Amniotic stem cell (primary cell): ENCODE measurements at places on chromosomes 5 and 9.

- no peak for DNase-seq
Observed at GRCh38 chr5:29649321-29649720, 1544.2 kb upstream of the CDH6 start.

DNA sequence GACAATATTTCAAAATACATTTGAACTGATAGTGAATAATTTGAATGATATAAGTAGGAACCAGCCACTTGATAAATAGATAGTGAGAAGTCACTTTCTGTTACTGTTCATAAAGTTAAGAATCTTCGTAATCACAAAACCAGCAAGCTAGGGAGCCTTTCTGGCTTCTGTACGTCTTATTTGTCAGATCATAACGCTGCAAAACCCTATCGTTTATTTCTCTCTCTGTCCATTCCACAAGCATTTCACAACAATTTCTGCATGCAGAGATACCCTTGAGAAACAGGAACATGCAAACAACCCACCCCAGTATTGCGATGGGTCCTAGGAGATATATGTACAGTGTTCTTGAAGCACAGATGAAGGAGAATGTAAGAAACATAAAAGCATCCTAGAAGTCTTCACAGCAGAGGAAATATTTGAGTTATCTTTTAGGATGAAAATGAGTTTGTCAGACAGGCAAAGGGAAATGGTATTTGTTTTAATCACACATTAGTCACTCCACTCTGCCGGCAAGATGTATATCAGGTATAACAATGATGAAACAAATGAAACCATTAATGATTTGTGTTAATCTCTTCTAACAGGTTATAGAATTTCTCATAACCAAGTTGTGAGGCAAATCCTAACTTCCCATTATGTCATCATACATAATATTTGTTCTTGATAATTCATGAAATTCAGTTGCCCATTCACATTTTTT is 668.7 kb upstream of the FTMT start:
- no peak for DNase-seq

GRCh38 chr5:173795601-173796000 is 92.5 kb upstream of the CPEB4 start:
- no peak for DNase-seq

DNA sequence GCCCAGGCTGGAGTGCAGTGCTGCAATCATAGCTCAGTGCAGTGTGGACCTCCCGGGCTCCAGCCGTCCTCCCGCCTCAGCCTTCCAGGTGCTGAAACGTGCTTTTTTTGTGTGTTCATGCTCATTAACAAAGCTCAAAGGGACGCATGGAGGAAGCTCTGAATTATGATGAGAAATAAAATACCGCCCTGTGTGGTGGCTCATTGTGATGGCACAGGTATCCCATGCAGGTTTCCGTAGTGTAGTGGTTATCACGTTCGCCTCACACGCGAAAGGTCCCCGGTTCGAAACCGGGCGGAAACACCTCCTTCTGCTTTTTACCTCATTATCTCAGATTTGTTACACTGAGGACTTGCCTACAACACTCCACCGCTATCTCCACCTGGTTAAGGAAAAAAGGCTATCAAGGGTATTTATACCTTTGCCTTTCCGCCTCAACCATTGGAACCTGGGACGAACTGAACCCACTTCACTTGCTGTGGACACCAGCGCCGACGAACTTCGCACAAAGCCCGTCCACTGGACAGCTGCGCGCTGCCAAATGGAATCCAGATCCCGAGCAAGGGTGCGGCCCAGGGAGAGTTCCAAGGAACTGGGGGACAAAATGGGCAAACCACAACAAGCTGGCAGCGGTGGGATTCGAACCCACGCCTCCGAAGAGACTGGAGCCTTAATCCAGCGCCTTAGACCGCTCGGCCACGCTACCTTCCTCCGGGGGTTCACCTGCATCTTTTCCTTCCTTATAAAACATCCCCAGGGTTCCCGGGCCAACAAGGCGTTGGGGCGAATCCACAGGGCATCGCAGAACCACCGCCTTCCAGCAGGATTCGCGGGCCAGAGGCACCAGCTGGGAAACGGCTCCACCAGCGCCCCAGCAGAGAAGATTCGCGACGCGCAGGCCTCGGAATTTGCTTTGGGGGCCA is 26.3 kb downstream of the OR2V2 start:
- no peak for DNase-seq

DNA sequence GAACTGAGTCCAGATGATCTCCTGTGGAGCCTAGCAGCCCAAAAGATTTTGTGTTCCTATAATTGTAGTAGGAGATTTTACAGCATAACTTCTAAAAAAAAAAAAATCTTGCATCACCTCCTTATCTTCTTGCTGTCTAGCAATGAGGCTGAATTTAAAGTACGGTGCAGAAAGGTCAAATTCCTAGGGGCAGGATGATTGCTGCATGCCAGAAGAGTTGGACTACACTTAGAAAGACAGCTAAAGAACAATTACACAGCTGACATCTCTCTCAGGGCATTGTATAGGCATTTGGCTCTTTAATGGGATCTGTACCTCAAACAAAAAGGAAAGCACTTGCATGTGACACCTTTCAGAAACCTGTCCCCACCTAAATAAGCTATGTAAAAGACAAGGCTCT is 443.2 kb downstream of the HCN1 start:
- DNase-seq, result no peak

DNA sequence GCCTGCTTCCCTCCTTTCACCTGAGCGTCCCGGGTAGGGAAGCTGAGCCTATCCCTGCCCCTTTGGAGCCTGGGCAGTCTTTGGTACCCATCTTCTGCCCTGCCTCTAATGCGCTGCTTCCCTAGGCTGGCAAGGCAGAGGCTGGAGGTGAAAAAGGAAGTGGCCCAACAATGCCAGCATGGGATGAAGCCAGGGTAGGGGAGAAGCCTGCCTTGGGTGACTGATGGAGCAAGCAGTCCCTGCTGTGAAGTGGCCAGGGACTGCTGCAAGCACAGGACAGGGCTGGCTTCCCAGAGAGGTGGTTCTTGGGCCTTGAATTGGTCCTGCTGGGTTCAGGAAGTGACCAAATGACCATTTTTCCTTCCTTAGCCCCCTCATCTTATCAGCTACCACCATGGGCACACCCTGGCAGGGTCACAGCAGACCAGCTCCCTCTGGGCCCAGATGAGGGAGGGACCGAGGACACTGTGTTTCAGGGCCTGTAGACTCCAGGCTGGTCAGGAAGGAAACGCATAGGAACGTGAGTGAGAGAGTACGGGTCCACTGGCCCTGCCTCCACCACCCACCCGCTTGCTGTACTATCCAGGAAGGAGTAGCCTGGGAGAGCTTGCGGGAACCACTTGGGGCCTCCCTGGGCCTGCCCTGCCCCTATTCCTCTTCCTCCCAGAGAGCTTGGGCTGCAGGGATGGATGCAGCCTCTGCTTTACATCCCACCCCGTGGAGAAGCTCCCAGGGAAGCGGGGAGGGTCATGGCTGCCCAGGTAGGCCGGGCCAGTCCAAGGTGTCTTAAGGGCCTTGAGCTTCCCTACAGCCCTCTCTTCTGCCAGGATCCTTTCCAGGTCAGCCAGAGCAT is 102.6 kb downstream of the DAB2IP start:
- DNase-seq, result no peak

DNA sequence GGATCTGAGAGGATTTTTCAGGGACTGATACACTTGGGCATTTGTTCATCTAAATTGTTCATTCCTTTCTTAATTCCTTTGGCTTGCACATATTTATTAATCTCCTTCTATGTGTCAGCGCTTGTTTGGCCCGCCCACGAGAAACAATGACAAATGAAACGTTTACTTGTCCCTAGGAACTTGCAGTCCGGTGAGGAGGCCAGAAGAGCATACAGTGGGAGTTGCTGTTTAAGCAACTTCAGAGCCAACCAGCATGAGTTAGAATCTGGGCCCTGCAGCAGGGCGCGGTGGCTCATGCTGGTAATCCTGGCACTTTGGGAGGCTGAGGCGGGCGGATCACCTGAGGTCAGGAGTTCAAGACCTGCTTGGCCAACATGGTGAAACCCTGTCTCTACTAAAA is 18.8 kb downstream of the FBXL7 start:
- DNase-seq, result no peak

DNA sequence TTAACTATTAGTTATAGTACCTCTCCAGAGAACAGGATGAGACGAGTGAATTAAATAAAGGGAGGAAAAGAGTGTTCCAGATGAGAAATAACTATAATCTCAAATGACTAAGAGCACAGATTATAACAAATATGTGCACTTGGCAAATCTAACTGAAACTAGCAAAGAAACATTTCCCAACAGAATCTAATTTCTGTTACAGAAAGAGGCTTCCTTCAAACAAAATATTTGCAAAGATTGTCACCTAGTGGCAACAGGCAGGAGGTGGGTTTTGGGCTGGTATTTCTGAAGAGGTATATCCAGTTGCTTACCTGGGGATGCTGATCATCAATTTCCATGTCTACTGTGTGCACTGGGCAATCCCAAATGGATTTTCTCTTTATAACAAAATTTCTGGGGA is 5.6 kb upstream of the SPDL1 start:
- DNase-seq, result peak; percentile 10

DNA sequence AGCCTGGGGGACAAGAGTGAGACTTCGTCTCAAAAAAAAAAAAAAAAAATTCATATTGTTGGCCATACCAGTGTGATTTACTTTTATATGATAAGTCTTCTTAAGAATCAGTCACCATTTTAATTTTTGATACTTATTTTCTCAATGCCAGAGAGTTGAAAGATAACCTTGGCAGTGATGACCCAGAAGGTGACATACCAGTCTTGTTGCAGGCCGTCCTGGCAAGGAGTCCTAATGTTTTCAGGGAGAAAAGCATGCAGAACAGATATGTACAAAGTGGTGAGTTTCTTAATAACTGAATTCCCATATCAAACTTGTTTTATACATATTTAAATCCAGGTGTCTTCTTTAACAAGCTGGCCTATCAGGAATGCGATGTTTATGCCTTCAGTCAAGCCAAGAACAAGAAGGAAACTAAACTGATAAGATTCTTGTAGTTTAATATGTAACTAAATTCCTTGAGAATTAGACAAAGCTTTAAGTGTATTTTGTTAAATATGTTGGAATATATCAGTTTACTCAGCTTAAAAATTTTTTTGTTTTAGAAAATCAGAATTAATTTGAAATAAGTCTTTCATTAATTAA is 81.5 kb downstream of the NIPBL start:
- DNase-seq, result no peak

- DNase-seq, result no peak
Observed at GRCh38 chr9:38145526-38146053, 76.6 kb upstream of the SHB start.

DNA sequence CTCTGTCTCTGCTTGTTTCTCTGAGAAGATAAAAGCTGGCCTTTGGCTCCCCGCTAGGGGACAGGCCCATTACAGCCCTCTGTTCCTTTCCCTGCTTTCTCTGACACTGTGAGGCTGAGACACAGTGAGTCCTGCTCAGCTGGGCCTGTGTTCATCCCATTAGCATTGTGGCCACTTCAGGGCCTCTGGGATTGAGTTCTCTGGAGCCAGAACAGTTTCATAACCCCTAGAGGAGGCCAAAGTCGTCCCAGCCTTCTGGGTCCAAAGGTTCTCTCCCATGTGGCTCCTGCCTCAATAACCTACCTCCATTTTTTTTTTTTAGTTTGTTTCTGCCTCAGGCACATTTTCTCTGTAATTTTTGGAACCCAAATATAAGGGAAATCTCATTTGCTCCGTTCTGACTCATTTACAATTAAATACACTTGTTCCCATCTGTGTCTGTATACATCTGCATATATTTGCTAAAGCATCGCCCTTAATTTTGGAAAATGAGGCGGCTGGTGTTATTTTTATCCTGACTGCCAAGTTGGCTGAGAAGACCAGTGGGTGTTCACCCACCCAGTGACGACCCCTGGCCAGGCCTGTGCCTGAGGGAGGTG is 27.3 kb upstream of the CTNNA1 start:
- DNase-seq, result no peak
